Colonic mucosa (tissue), 4 donors: ENCODE measurements at places on chromosomes 16 and 17. TPM values are rescaled to one million over a fixed set of nuclear protein-coding genes. Genes with fewer than 3 reads are reported as not detected.

Gene CD300LD
- total RNA-seq, result not detected

Gene CEP295NL
- 0.82 TPM for total RNA-seq

Gene TAC4
- not detected for total RNA-seq

Gene ZNF385C
- total RNA-seq, result 0.32 TPM

Gene SALL1
- 1.7 TPM for total RNA-seq

Gene TEX19
- total RNA-seq, result not detected

DNA sequence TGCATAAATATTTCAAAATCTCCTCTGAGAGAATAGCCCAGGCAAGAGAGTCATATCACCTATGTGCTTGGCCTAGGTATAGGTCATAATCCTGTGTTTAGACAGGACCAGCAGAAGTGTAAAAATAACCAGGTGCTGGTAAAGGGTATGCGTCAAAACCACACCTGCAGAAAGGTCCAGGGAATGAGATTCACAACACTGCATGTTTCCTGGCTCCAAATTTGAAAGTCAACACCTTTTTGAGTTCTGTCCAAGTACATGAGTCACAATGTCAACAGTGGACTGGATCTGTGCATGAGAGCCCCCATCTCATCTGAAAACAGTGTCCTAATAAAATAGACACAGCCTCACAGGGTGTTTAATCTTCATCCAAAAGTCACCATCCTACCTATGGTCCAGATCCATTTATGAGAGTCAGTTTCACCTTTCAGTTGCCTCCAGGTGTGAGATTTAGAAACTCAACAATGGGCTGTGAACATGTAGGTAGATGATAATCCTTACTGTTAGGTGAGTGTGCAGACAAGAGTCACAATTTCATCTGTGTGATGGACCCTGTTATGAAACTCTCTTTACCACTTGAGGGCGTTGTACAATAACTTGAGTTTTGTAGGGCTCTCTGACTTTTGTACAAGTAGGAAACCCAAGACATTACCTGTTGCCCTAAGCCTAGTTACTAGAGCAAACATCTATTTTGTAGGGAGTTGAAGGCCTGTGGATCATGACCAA, 2100.7 kb downstream of the TP53TG3F start:
- DNase-seq, result no peak

- peak; percentile 78 for DNase-seq
Measured at GRCh38 chr17:41549596-41550039, 21.5 kb upstream of the KRT19 start.

DNA sequence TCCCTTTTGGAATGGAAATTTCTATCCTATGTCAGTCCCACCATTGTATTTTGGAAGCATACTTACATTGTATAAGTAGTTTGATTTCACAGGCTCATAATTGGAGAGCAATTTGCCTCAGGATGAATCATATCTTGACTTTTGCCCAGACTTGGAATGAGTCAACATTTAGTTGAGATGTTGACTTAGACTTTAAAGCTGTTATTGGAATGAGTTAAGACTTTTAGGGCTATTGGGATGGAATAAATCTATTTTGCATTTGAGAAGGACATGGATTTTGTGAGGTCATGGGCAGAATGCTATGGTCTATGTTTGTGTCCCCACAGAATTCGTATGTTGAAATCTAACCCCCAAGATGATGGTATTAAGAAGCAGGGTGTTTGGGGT, 12.2 kb upstream of the ZNF594 start:
- DNase-seq, result no peak

GRCh38 chr16:84499638-84500037, 4.8 kb downstream of the MEAK7 start:
- DNase-seq, result no peak

GRCh38 chr16:67767953-67768352, 38.4 kb downstream of the RANBP10 start:
- DNase-seq, result no peak

- DNase-seq, result no peak
Measured at GRCh38 chr16:87645802-87646201, 43.5 kb downstream of the JPH3 start.
